Ascending aorta (tissue), 2 donors: ENCODE measurements at places on chromosomes 1 and 21. TPM values are rescaled to one million over a fixed set of nuclear protein-coding genes. Genes with fewer than 3 reads are reported as not detected.

GRCh38 chr1:163168053-163168452 is 34.7 kb downstream of the RGS5 start:
- DNase-seq: peak; percentile 75

DNA sequence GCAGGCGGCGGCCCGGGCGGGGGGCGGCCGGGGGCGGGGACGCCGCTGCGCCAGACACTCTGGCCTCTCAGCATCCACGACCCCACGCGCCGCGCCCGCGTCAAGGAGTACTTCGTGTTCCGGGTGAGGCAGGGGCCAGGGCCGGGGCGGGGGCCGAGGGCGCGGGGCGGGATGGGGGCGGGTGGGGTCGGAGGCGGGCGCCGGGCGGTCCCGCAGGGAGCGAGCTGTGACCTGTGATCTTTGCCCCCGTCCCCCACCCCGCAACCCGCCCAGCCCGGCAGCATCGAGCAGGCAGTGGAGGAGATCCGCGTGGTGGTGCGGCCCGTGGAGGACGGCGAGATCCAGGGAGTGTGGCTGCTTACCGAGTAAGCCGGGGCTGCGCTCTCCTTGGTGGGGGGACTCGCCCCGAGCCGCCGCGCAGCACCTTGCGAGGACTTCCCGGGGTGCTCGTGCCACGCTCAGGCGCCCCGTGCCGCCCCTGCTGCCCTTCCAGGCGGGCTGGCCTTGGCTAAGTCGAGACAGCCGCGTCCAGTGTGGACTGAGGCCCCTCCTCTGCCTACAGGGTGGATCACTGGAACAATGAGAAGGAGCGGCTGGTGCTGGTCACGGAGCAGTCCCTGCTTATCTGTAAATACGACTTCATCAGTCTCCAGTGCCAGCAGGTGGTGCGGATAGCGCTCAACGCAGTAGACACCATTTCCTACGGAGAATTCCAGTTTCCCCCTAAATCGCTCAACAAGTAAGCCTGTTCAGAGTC is 514 bp downstream of the TPRG1L start:
- no peak for DNase-seq

DNA sequence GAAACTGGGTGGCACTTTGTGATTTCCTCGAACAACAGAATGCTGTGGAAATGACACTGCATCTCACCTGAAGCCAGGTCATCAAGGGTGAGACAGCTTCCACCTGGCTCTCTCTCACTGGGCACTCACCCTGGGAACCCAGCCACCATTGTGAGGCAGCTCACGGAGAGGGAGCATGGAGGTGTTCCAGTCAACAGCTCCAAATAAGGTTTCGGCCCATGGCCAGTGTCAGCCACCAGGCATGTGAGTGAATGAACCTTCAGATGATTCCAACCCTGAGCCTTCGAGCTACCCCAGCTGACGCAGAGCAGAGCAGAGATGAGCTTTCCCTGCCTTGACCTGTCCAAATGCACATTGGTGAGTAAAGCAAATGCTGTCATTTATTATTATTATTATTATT is 58.1 kb downstream of the SYDE2 start:
- no peak for DNase-seq

DNA sequence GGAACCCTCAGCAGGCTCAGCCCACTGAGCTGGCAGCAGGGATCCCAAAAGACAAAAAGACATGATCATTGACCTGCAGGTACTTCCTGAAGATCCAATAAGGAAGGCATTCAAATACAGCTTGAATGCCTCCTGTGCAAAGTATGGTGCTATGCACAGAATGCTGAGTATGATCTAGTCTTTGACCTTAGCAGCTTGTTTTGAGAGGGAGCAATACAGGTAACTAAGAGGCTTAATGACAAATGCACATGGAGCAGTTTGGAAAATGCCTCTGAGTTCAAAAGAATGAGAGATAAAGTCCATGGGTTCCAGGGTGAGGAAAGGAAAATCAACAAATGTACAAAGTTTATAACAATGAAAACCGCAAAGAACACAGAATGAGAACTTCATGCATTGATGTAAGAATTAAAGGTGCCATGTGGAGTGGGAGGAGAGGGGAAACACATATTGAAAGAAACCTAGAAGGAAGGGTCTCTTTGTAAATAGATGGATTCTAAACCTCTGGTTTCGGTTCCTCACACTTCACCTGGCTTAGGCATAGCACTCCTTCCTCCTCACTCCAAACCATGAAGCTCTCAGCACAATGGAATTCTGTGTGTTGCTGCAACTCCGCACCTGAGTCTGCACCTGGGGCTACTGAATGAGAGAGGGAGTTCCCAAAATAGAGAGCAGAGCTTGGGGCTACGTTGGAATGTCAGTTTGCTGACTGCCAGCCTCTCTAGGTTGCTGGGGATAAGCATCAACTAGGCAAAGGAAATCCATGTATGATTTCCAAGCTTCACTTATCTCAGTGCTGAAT is 77.6 kb downstream of the PLXNA2 start:
- no peak for DNase-seq

GRCh38 chr1:70947835-70948234 is 99.8 kb downstream of the PTGER3 start:
- DNase-seq: no peak

DNA sequence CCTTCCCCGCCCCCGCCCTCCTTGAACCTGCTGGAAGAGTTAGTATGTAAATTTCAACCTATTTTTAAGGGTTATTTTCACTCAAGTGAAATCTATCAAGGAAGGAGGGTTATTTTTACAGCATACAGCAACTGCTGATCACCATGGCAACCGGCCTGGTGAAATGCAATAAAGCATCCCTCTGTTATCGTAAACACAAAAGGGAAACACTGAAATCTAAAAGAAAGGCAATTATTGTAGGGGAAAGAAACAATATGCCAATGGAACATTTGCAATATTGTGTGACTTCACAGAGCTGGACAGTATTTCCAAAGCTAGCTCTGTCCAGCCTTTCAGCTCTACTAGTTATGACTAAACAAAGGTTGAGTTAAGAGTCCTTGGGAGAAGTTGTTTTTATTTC is 588.3 kb upstream of the PBX1 start:
- no peak for DNase-seq

GRCh38 chr1:96980448-96980847 is 258.9 kb downstream of the PTBP2 start:
- DNase-seq: no peak

DNA sequence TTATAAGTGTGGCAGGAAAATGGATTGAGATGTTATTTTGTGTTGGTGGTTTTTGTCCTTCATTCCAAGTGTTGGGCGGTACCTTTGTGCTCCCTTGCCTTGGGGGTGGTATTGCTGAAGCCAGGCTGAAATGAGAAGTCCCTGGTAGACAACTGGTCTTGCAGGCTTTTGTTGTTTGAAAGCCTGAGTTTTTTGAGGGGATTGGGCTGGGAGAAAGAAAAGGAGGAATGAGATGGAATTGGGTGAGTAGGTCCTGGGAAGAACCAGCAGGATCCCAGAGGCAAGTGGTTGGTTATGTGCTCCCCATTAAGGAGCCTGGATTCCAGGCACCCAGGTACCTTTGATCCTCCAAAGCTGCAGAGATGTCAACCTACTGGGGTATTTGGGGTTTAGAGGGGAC is 93.7 kb upstream of the SLC2A1 start:
- no peak for DNase-seq

DNA sequence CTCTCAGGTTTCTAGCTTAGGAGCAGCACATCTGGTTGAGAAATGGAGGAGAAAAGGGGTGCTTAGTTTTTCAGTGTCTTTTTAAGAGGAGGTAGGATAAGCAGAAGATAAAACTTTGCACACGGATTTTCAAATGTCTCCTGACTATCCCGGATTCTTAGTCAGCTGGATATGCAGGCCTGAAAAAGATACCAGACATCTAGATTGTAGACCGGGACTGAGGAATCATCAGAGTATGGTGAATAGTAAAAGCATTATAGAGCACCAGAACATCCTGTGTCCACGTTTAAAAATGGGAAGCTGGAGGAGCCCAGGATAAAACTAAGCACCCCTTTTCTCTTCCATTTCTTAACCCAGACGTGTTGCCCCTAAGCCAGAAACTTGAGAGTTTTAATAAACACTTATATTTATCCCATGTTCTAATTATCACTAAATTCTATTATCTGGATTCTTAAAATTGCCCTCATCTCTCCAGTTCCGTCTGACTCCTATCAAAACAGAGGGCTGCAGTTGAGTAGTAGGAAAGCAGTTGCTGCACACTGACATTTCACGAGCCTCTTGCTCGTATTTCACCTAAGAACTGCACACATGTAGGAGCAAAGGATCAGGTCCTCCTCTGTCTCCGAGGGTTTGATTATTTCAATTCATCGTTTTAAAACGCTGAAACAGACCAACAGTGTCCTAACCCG is 609 bp downstream of the PIGK start:
- no peak for DNase-seq

- DNase-seq: no peak
Observed at GRCh38 chr1:153081736-153082135, 10.3 kb upstream of the SPRR2B start.

- DNase-seq: no peak
Observed at GRCh38 chr1:171877701-171878100, 36.4 kb downstream of the DNM3 start.

Gene MAN1C1
- 14.3 TPM for total RNA-seq

Gene DHX9
- total RNA-seq: 52.8 TPM

Gene VSIG8
- total RNA-seq: not detected
